ENCODE measurements at places on chromosomes 1 and 21. TPM values are rescaled to one million over a fixed set of nuclear protein-coding genes. Genes with fewer than 3 reads are reported as not detected.
A peak's percentile ranks its signal among the peaks of the same experiment; 100 is the strongest.

OPTC gene
- total RNA-seq = not detected

RPE65 gene
- not detected for total RNA-seq

SFN gene
- total RNA-seq = not detected

GRCh38 chr21:43864313-43864961, 586 bp upstream of the AGPAT3 start:
- DNase-seq = peak; percentile 68

- no peak for DNase-seq
Measured at GRCh38 chr1:35120458-35121133, 41.4 kb downstream of the ZMYM1 start.

GRCh38 chr1:218365226-218365999, 20.3 kb downstream of the TGFB2 start:
- no peak for DNase-seq

DNA sequence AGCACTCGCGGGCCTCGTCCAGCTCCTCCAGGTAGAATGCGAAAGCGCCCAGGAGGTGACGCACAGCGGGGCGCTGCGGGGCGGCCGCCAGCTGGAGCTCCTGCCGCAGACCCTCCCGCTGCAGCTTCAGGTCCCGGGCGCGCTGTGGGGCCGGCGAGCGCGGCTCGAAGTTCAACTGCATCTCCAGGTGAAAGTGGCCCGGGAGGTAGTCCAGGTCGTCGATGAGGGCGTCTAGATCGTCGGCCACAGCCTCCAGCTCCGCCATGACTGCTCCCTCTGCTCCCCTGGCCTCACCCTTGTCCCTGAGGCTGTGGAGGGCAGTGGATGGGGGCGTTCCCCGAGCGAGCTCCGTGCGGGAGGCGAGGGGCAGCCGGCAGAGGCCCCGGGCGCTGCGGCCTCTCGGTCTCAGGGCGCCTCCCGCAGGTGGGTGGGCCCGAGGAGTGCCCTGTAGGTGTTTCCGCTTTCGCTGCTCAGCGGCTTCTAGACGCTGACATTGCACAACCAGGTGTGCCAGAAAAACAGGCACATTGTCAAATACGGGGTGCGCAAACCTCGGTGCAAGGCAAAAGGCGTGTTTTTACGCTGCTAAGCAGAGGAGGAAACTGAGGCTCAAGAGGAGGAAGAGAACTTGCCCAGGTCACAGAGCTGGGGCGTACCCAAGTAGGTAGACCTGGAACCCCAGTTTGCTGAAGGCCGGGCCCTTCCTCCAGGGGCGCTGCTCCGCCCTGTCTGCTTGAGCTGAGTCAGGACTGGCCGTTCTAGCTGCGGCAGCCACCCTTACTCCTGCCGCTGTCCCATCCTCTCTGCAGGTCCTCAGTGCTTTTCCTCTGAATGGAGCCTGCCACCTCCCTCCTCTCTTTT, at the start of gene TTC22:
TSS of gene TTC22 (minus strand) at position 425 of the 861 bp plus-strand sequence. CDS start at position 265, 160 bp downstream.
- DNase-seq = peak; percentile 61

DNA sequence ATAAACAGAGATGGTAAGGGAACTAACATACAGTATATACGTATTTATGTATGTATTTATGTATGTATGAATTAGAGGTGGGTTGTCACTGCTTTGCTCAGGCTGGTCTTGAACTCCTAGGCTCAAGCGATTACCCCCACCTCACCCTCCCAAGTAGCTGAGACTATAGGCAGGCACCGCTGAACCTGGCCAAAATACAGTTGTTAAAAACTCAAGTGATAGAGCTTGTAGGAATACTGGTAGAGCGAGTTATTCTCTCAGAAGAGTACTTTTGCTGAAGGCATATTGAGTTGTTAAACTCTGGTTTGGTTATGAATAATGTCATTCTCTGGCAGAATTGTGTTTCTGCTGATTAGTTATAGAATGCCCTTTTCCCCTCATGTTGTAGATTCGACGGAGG, 38.9 kb downstream of the UBE4B start:
- no peak for DNase-seq

- DNase-seq = no peak
Measured at GRCh38 chr1:77975386-77975785, 3.5 kb downstream of the FUBP1 start.

All from Right ventricle myocardium superior (tissue), 1 donor.